Smooth muscle cell of trachea (primary cell): ENCODE measurements at places on chromosomes 6 and 20. TPM values are rescaled to one million over a fixed set of nuclear protein-coding genes. Genes with fewer than 3 reads are reported as not detected.

CALHM6 gene
- total RNA-seq = 0.33 and 0.44 TPM in 2 replicates

HSPA1L gene
- 1.5 TPM in 2 replicates for total RNA-seq

GTSF1L gene
- total RNA-seq = not detected in 2 replicates

EYA2 gene
- 0.44 and 1.5 TPM in 2 replicates for total RNA-seq

EMILIN3 gene
- total RNA-seq = under 0.01 and 0.29 TPM in 2 replicates

ALDH8A1 gene
- total RNA-seq = 0.33 and 2.0 TPM in 2 replicates
